ENCODE measurements at places on chromosomes 5 and 9.

- no peak for DNase-seq
These were observed 212.9 kb downstream of the BRINP1 start for GRCh38 chr9:119156354-119156753.

DNA sequence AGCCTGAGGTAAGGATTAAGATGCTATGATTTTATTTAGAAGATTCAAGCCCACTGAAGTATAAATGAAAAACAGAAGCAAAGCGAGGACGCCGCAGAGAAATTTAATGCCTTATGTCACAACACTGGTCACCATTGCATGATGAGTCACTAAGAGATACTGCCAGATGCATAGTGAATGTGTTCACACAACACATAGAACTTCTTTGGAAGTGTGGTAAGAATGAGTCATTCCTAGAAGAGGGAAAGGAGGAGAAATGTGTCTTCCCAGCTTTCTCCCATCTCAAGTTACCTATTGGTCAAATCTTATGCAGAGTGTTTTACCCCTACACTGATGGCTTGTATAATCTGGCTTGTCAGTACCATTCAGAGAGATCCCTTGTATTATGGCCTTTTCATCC lies 465.3 kb upstream of the ARRDC3 start:
- no peak for DNase-seq

DNA sequence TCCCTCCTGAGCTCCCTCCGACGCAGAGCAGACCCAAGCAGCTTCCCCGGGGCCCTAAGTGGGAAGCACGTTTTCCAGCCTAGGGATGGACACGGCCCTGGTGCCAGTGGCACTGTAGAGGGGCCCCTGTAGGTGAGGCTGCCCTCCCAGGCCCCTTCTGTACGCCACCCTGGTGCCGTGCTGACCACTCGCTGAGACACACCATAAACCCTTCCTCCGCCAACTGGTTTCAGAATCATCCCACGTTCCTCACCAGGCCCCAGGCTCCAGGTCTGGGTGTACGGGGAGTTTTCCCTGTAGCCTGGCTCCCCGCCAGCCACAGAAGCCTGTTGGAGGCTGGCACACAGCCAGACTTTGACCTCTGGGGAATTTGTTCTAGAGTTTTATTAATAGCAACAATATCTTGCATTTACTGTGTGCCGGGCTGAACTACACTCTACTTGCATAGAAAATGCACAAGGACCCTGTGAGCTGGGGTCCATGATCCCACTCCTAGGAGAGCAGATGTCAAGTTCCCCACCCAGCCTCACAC lies 18.2 kb upstream of the WDR38 start:
- DNase-seq, result no peak

DNA sequence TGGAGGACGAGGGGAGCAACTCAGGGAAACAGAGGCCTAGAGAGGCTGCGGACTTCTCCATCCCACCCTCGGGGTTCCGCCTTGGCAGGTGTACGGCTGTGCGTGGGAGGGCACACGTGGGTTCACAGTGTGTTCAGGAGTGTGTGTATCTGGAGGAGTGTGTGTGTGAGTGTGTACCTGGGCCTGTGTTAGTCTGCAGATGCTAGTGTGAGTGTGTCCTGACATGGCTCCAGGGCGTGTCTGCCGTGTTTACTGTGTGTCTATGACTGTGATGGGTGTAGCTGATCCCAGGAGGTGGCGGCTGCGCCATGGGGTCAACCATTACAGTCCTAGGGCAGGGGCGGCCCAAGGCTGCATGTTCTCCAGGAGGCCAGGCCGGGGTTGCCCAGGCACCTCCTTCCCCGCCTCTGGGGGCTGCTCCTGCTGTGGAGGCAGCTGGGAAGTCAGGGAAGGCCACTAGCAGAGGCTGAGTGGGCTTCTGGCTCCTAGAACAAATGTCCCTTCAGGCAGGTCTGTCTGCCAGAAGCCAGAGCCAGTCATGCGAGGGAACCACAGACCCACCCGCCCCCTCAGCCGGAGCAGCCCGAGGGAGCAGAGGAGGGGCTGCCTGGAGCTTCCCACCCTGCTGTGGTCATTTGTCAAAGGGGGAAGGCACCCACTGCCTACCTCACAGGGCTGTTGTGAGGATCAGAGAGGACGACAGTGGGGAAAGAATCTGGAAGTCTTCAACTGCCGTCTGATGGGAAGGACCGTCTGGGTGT lies 21.4 kb downstream of the CRB2 start:
- DNase-seq, result no peak

DNA sequence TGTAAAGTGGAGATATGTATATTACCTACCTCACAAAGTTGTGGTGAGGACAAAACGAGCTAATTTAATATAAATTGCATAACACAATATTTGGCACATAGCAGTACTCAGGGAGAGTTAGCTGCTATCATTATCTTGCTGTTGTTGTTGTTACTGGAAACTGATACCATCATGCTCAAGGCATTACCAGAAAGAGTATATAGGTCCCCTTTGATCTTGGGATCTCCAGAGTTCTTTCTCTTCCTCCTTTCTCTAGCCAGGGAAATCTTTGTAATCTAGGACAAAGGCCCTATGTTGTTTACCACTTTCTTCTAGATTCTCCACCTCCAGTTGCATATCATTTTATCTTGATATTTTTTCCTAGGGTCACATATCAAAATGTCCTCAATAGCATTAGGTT lies 114.8 kb upstream of the RASA1 start:
- DNase-seq, result no peak

GRCh38 chr5:99437986-99438385 lies 509.2 kb upstream of the CHD1 start:
- no peak for DNase-seq

DNA sequence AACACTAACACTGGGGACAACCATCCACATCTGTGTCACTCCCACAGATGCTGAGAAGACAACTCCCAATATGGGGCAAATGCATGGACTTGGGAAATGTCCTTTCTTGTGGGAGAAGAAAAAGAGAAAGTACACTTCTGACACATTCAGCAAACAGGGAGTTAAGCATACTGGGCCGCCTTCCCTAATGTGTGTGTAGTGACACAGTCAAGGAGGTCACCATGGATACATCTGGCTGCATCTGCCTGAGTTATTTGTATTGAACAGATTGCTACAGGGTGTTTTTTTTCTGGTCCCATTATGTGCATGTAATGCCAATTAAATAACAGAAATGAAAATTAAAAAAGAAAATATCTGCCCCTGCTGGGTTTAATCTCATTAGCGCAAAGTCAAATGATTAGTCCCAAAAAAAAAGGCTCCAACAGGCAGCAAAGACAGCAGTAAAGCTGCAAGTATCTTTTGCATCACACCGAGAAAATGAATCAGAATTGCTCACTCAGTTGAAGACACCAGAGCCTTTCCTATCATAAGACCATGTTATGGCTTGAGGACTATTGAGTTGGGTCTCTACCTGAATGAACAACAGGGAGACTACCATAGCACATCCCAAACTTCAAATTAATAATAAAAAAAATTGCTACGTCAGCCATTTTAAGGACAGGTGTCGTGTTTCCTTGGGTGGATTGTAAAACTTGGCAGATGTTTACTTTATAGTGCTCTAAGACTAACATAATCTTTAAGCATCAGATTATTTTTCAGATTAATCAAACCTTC lies 395.9 kb downstream of the DTWD2 start:
- DNase-seq, result no peak

GRCh38 chr5:95884017-95884325 lies 61.4 kb upstream of the GLRX start:
- no peak for DNase-seq

DNA sequence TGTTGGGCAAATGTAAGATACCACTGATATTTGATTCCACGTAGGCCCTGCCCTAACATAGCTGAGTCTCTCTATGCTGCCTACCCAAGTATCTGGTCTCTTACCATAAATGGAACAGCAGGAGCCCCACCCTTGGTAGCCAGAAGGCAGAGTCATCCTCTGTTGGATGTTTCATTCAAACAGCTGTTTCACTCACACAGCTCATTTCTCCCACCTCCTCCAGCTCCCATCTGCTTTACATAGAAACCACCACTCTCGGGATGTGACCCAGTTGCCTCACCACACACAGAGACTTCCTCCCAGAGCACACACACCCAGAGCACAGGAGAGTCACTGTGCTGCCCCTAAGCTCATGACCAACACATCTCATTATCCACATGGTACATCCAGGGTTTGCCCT lies 165.3 kb downstream of the TMEM167A start:
- DNase-seq, result no peak

DNA sequence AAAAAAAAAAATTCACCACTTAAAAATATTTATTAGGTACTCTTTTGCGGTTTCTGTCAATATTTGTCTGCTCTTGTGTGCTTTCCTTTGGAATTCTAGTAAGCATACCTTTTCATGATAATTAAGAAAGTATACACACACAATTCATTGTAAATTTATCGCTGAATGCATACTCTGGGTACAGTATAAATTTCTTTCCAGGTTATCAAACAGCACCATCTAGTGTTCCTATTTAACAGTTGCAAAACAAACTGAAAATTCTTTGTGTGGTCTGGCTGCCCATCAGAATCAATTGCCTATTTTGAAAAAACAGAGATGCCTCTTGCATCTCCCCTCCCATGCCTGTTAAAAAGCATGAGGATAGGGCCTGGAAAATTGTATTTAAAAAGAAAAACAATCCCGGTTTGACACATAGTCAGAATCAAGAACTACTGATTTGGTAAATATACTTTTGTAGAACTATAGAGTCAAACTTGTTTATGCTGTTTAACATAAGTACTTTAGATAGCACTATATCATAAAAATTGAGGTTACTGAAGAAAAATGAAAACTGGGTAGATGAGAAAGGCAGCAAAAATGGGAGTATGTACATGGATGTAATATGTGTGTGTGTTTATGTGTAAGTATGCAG lies 16.2 kb downstream of the PGGT1B start:
- no peak for DNase-seq

DNA sequence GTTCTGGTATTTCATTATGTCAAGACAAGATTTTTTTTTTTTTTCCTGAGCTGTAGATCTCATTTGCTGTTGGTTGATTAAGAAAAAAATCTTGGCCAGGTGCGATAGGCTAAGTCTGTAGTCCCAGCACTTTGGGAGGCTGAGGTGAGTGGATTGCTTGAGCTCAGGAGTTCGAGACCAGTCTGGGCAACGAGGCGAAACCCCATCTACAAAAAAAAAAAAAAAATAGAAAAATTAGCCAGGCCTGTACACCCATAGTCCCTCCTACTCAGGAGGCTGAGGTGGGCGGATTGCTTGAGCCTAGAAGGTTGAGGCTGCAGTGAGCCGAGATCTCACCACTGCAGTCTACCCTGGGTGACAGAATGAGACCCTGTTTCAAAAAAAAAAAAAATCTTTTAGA lies 12.2 kb downstream of the CDC42SE2 start:
- no peak for DNase-seq

- no peak for DNase-seq
These were observed 44.6 kb downstream of the PIP5K1B start for GRCh38 chr9:68749579-68750159.

DNA sequence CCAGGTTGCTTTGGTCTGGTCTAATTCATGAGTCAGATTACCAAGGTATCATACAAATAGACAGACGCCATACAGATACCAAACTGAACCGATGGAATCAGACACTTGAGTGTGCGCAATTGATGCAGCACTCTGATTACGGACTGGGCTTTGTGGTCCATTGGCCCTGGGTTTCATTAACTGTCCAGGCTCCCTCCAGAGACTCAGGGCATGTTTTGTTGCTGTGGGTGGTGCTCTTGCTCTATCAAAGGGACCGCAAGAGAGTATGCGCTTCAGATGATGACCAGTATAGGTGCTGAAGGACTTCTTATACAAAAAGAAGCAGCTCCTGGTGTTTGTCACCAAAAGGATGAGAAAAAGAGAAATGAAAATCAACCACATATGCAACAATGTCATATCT lies 36.9 kb upstream of the ANKRD55 start:
- DNase-seq, result no peak

GRCh38 chr9:35074791-35075190 lies 2.4 kb upstream of the VCP start:
- DNase-seq, result no peak

- DNase-seq, result no peak
These were observed 52.5 kb upstream of the CDKN2AIPNL start for GRCh38 chr5:134463991-134464760.

DNA sequence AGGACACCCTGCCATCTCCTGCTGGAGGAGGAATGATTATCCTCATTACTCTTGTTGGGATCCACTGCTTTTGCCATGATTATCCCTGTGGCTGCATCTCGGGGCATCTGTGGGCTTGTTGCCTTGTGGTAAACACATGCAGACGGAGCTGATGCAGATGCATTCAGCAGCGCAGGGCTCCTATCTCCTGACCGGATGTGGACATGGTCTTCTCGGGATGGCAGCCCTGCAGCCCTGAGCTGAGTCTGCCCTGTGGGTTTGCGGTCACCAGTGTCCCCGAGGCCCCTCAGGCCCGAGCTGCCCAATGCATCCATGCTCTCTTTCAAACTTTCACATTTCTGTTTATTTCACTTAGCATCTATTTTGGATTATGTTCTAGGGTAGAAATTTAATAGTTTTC lies 250.4 kb upstream of the IRX1 start:
- DNase-seq, result no peak

- DNase-seq, result no peak
These were observed 12.8 kb downstream of the PJA2 start for GRCh38 chr5:109396965-109397364.

DNA sequence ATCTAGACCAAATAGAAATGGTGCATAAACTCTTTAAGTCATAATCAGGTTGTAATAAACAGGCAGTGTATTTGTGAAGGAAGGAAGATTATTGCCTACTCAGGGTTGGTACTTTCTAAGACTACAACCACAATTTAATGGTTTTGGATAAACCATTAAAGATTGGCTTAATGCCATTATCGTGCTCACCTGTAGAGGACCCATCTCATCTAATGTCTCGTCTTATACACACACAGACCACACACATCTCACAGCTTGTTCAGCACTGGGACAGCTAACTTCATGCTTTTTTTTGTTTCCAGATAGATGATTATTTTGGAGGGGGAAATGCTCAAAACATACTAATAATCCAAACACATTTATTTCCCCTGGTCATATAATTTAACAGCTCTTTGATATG lies 175.7 kb upstream of the SLC12A2 start:
- DNase-seq, result no peak

Data from activated CD4-positive, CD25-positive, alpha-beta regulatory T cell (primary cell).